ENCODE measurements at places on chromosomes 16 and 17. TPM values are rescaled to one million over a fixed set of nuclear protein-coding genes. Genes with fewer than 3 reads are reported as not detected.

Gene MED1
- 37.8 TPM for total RNA-seq

Gene FOXJ1
- total RNA-seq = 1.3 TPM

Gene CACNG3
- not detected for total RNA-seq

Gene CLN3
- 44.6 TPM for total RNA-seq

Gene IL21R
- 17.6 TPM for total RNA-seq

Gene NPIPA2
- 4.1 TPM for total RNA-seq

Gene C1QL1
- not detected for total RNA-seq

Gene GIT1
- total RNA-seq = 48.3 TPM

Gene KRTAP4-1
- total RNA-seq = not detected

Measured in T-helper 17 cell (primary cell).